ENCODE measurements at places on chromosomes 5 and 9.

GRCh38 chr9:116656977-116657376 is 30.1 kb upstream of the TRIM32 start:
- DNase-seq, result no peak

- no peak for DNase-seq
These were observed 245.4 kb downstream of the MLLT3 start for GRCh38 chr9:20376731-20377375.

- no peak for DNase-seq
These were observed 10.4 kb upstream of the SLC45A2 start for GRCh38 chr5:33994845-33995244.

- no peak for DNase-seq
These were observed 142.5 kb downstream of the RNF180 start for GRCh38 chr5:64308135-64308534.

DNA sequence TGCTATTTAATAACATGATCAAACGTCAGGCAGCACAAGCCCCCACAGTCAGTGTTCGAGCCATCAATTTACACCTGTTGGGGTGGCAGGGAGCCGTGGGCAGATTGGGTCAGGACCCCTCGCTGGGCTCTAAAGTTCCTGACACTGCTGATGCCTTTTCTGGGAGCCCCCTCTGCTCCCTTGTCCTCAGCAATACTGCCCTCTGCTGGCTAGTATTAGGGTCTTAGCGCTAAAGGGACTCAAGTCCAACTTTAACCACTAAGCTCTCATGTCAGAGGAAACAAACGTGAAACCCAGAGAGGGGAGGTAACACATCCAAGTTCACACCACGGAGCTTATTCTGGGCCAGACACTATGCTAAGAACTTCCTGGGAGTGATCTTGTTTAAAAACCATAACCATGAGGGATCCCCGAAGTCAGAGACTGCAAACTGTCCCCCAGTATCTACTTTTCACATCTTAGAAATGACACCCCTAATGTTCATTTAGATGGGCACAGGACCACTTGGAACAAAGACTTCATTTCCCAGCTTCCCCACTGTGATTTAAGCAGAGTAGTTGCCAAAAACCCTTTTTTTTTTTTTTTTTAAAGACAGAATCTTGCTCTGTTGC is 20.4 kb downstream of the ANKS6 start:
- peak; percentile 30 for DNase-seq

GRCh38 chr5:82601077-82601476 is 322.9 kb upstream of the RPS23 start:
- DNase-seq, result no peak

DNA sequence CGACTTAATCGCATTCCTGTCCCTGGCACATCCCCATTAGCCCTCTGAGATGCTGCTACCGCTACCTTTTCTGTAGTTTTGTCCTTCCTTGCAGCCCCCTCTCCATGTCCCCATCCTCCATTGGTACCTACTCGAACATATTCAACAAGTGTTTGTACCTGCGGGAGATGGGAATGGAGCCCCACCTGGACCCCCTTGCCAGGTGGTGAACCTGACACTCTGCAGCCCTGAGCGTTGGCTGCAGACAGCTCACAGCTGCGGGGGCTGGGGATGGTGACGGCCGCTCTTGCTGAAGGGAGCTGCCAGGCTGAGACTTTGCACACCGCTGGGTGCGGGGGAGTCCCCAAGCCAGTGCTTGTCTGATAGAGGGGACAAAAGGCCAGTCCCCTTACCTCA is 96.3 kb upstream of the DAP start:
- no peak for DNase-seq

- DNase-seq, result no peak
These were observed 169.7 kb downstream of the GOLPH3 start for GRCh38 chr5:32004404-32004803.

Measured in amniotic stem cell (primary cell).